Testis (tissue), 5 donors: ENCODE measurements at places on chromosomes 16 and 17.
A peak's percentile ranks its signal among the peaks of the same experiment; 100 is the strongest.

GRCh38 chr16:27698266-27698665 lies 148.3 kb downstream of the KATNIP start:
- DNase-seq, result peak; percentile 57

DNA sequence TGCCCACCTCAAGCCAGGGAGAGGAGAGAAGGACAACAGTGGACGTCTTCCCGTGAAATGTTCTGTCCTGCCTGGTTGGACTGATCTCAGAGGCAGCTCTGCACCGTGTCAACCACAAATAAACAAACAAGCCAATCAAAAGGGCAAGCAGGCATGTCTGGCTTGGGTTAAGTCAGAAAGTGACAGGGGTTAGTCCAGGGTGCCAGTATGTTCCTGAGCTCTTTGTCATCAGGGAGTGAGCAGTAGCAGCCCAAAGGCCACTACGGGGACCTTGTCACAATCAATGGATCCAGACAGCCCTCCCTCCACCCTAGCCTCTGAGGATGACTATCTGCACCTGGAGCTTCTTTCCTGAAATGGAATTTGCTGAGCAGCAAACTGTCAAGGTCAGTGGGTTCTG lies 35.0 kb downstream of the CNGB1 start:
- DNase-seq, result no peak

DNA sequence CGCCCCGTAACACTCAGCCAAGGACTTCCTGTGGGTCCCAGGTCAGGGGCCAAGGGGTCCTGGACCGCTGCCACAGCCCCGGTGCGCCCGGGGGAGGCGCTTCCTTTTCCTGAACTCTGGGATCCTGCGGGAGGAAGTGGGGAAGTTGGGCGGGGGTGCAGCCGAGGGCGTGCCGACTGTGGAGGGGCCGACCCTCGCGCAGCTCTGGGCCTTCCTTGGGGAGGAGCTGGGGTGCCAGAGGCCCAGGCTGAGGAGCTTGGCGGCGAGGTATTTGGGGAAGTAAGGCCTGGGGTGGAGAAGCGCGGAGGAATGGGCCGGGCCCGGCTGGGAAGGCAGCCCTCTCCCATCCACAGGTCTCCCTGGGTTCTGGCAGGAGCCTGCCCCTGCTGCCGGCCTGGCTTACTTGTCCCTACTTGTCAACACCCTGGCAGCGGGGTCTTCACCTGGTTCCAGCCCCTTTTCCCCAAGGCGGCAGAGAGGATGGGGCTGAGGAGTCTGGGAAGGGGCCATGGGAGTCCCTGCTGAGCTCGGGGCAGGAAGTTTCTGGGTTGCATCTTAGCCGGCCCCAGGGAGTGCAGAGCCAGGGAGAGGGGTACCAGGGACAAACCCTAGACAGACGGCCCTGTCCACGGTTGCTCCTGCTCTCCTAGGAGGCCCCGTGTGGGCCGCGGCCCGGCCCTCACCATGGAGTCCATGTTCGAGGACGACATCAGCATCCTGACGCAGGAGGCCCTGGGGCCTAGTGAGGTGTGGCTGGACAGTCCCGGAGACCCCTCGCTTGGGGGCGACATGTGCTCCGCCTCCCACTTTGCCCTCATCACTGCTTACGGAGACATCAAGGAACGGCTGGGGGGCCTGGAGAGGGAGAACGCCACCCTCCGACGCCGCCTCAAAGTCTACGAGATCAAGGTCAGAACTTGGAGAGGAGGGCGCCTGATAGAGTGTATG lies 1.7 kb downstream of the TBKBP1 start:
- DNase-seq, result no peak

DNA sequence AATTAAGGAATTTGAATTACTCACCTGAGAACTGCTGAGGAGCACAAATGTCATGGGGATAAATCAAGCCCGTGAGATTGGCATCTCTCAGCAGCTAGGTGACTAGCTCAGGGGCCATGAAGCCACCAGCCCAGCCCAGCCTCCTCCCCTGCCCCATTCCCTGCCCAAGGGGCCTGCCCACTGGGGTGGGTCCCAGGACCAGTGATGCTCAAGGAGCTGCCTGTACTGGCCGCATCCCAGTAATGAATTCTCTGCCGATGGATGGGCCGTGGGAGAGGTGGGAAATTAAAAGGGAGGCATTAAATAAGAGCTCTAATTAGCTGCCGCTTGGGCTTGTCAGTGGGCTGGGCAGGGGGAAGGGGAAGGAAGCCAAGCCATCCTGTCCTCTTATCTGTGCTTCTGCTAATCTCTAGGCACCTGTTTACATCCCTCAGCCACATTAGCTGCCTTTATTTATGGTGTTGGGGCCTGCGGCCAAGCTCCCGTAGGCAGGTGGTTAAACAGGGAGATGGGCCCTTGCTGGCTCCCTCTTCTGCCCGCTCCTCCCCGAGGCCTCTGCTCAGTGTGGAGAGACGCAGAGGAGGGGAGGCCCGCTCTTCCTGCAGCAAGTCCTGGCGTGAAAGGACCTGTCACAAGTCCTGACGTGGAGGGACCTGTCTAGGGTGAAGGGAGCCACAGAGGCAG lies 48.8 kb downstream of the PIPOX start:
- no peak for DNase-seq

GRCh38 chr16:23286131-23286532 lies 16.0 kb upstream of the SCNN1B start:
- DNase-seq, result no peak

- DNase-seq, result peak; percentile 72
These were observed 4.3 kb upstream of the NUPR1 start for GRCh38 chr16:28543072-28543471.

DNA sequence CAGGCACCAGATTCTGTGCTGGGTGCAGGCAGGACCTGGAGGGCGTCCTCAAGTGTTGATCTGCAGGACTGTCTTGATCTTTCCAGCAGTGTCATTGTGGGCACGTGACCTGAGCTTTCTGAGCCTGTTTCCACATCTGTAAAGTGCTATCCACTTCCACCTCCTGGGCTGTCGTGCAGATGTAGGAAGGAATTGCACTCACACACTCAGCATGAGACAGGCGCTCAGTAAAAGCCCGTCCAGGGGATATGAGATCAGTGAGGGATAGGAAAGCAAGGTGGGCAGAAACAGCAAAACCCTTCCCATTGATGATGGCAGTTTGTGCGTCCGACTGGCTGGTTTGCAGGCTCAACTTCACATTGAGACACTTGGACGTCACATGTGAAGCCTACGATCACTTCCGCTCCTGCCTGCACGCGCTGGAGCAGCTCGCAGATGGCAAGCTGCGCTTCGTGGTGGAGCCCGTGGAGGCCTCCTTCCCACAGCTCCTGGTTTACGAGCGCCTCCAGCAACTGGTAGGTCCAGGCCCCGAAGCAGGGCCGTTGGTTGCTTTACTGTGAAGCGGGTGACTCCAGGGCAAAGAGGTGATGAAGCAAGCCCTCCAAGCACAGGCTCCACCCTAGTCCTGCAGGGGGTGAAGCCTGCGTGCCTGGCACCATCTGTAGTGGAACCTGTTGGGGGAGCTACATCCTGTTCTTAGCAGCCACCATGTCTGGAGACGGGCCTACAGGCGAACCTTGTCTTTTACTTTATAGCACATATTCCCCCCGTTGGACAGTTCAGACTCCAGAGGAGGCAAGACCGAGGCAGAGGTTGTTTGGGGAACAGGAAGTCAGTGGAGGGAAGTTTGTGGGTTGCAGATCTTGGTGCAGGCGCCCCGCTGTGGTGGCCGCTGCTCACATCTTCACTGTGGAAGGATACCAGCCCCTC lies 23.0 kb downstream of the METTL22 start:
- DNase-seq, result no peak

- no peak for DNase-seq
These were observed 164.7 kb downstream of the ABCA8 start for GRCh38 chr17:68790492-68790891.

DNA sequence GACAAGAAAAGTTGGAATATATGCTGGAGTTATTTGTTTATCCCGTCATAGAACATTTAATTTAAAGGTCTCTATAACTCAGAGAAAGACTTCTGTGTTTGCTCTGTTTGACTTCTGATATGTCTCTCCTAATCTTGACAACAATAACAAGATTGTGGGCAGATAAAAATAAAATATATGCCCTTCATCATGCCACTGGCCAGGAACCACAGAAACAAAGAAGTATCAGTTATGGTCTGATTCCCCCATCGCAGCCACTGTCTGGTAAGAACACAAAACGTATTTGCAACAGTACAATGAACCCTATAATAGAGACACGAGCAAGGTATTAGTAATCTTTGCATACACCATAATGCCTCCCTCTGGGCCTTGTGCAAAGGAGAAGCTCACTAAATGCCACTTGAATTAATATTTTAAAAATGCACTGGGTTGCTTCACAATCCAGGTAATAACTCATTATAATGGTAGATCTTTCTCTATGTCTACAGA lies 1498.3 kb downstream of the CDH11 start:
- DNase-seq, result no peak

DNA sequence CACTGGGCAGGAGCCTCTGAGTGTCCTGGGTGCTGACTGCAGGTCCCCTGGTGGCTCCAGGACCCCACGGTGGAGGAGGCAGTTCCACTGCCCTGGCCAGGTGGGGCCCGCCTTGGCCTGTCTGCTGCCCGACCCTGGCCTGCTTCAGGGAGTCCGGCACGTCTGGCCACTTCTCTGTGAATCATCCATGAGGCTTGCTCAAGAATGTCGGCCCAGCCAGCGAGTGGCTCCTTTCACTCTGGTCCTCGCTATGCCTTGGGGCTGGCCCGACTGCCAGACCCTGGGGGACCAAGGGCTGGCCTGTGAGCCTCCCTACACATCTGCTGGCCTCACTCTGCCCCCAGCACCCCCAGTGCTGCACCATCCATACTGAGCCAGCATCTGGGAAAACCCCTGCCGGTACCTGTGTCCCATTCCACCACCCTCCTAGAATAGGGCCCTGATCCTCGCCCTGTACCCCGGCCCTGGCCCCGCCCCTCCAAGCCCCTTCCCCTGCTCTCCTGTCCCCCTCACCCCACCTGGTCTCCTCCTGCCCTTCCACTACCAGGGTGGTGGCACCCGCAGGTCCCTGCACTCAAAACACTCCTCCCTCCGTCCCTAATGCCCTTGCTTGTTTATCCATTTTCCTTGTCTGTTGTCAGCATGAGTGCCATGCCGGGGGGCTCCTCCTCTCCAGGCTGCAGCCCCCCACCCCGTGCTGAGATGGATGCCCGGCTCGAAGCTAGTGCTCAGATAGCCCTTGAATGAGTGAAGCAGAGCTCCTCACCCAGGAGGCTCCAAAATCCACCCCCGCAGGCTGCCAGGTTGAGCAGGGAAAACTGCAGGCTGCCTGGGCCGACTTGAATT lies 35.5 kb downstream of the ADCY7 start:
- no peak for DNase-seq

GRCh38 chr16:79415983-79416640 lies 184.4 kb downstream of the MAF start:
- DNase-seq, result no peak

DNA sequence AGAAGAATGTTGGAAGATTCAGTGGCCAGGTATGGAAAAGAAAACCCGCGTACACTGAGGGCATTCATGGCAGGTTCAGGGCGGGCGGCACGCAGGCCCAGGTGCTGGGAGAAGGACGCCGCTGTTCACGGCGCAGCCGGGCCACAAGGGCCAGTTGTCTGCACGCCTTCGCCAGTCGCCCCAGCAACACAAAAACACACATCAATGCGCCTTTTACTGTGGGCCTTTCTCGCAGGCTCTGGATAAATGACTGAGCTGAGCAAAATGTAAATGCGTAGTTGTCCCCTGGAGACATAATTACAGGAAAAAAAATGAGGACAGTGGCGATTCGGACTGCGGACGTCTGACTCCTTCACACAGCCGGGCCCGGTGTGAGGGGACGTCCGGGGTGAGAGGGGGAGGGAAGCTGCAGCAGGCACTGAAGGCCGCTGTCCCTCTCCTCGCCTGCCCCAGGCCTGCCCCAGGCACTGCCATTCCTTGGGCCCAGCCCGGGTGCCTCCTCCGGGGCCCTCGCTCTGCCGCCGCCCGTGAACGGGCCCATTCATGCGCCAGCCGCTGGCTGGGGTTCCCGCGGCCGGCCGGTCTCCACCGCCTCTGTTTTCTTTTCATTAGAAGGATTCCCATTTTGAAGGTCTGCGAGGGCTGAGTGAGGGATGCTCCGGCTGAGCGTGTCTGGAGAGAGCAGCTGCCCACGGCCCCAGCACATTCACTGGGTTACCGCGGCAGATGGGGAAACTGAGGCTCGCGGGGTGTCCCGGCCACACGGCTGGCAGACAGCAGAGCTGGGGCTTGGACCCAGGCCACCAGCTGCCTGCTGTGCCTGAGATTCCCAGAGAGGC lies 6.5 kb upstream of the ZNF469 start:
- no peak for DNase-seq

DNA sequence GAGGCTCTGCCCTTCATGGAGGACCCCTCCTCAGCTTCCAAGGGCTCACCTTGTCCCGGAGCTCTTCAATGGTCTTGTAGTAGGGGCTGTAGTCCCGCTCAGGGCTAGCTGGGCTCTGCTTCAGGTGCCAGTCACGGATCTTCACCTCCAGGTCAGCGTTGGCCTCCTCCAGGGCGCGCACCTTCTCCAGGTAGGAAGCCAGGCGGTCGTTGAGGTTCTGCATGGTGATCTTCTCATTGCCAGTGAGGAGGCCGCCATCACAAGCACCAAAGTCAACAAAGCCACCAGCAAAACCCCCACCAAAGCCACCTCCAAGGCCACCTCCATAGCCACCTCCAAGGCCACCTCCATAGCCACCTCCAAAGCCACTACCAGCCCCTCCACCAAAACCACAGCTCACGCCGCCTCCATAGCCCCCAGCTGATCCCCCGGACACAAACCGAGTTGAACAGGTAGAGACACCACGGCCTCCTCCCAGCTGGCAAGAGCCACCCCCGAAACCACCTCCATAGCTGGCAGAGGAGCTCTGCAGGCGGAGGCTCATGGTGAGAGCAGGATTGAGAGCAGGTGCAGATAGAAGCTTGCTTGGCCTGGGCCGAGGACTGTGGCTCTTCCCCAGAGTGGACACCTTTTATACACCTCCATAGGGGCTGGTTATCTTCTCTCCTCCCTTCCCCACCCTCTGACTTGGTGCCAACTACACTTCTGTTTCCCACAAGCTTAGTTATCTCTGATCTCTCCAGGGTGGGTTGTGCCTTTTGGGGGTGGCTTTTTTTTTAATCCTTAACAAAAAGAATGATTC lies at the start of gene KRT13:
KRT13 (minus strand) TSS at position 606 of the 802 bp plus-strand sequence; CDS start at position 544, 62 bp downstream.
- no peak for DNase-seq

- no peak for DNase-seq
These were observed 9.5 kb downstream of the MTMR4 start for GRCh38 chr17:58504826-58505351.
